Upper lobe of right lung (tissue), 1 donor: ENCODE measurements at places on chromosomes 7 and 10. TPM values are rescaled to one million over a fixed set of nuclear protein-coding genes. Genes with fewer than 3 reads are reported as not detected.

GRCh38 chr10:133559216-133559615 lies 6.2 kb downstream of the SYCE1 start:
- no peak for DNase-seq
- H3K27ac ChIP-seq = no peak overlapping the region
- H3K4me1 ChIP-seq = no peaks in the 10 kb centered on the region
- no peaks in the 10 kb centered on the region for H3K36me3 ChIP-seq

The PRLHR gene
- not detected for total RNA-seq

The CTBP2 gene
- 66.7 TPM for total RNA-seq

DNA sequence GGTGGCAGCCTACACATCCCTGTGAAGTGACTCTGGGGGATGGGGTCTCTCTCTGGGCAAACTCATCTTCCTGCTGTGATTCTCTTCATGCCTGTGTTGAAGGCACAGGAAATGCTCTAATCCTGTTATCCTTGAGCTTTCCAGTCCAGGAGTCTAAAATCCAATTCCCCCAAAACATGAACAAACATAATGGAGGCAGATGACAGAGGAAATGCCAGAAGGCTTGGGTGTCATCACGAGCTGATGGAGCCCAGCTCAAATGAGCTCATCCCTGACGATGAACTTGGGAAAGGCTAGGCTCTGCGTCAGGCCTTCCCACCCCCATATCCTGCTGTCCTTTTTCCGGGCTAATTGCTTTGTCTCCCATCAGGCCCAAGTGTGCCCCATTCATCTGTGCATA lies 165.9 kb upstream of the PODXL start:
- H3K27ac ChIP-seq = no peak overlapping the region
- H3K4me3 ChIP-seq = no peak overlapping the region
- no peaks in the 10 kb centered on the region for H3K4me1 ChIP-seq
- DNase-seq = no peak

GRCh38 chr10:83372646-83373045 lies 766.7 kb upstream of the GHITM start:
- H3K27ac ChIP-seq = no peak overlapping the region
- no peaks in the 10 kb centered on the region for H3K27me3 ChIP-seq
- no peaks in the 10 kb centered on the region for H3K36me3 ChIP-seq
- no peak for DNase-seq
- H3K4me1 ChIP-seq = no peaks in the 10 kb centered on the region
- H3K4me3 ChIP-seq = no peak overlapping the region

DNA sequence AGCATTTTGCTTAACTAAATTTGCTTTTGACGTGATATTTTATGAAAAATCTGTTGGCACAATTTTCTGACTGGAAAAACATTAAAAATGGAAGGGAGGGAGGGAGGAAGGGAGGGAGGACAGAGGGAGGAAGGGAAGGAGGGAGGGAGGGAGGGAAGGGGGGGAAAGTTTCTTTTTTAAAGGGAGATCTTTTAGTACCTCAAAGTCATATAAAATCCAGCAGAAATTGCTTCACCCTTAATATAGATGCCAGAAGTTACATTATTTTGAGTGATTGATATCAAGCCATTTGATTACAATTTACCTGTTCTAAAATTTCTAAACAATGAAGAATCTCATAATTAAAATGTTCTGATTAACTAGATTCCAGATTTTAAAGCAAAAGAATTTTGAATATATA lies 68.9 kb downstream of the CABCOCO1 start:
- H3K4me3 ChIP-seq = no peak overlapping the region
- H3K4me1 ChIP-seq = no peaks in the 10 kb centered on the region
- H3K27me3 ChIP-seq = no peaks in the 10 kb centered on the region
- no peak overlapping the region for H3K27ac ChIP-seq
- no peak for DNase-seq
- H3K36me3 ChIP-seq = no peaks in the 10 kb centered on the region

- H3K27ac ChIP-seq = peak overlapping the region; percentile 26
- peaks cover 14% of the 10 kb centered on the region for H3K4me1 ChIP-seq
- H3K4me3 ChIP-seq = no peak overlapping the region
- no peaks in the 10 kb centered on the region for H3K36me3 ChIP-seq
These were observed 27.3 kb upstream of the IFRD1 start for GRCh38 chr7:112422842-112423496.

The CDK13 gene
- 51.4 TPM for total RNA-seq

GRCh38 chr10:77195101-77195500 lies 442.5 kb downstream of the KCNMA1 start:
- DNase-seq = no peak
- no peak overlapping the region for H3K4me3 ChIP-seq
- H3K27ac ChIP-seq = no peak overlapping the region
- H3K27me3 ChIP-seq = peaks cover 3% of the 10 kb centered on the region
- no peaks in the 10 kb centered on the region for H3K36me3 ChIP-seq

DNA sequence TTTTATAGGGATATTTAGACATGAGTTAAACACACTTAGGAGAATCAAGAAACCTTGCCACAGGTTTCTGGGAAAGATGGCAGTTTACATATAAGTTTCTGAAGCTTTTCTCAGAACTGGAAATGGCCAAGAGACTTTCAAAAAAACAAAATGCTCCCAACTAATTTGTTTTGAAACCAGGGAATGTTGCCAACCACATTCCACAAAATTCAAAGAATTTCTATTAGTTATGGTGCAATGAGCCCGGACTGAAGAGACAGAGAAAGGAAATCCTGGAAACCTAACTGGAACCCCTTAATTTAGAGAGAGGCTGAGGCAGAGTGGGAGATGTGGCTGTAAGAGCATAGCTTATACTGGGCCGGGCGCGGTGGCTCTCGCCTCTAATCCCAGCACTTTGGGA lies 128.5 kb downstream of the PTEN start:
- H3K4me1 ChIP-seq = no peaks in the 10 kb centered on the region
- DNase-seq = no peak
- no peak overlapping the region for H3K4me3 ChIP-seq
- no peak overlapping the region for H3K27ac ChIP-seq
- no peaks in the 10 kb centered on the region for H3K36me3 ChIP-seq

- DNase-seq = no peak
- no peak overlapping the region for H3K27ac ChIP-seq
- H3K4me3 ChIP-seq = no peak overlapping the region
- H3K27me3 ChIP-seq = no peaks in the 10 kb centered on the region
- H3K36me3 ChIP-seq = no peaks in the 10 kb centered on the region
- no peaks in the 10 kb centered on the region for H3K4me1 ChIP-seq
These were observed 169.8 kb downstream of the SGMS1 start for GRCh38 chr10:50453940-50454339.

The FBXO24 gene
- total RNA-seq = 1.4 TPM

The ZNF467 gene
- 35.3 TPM for total RNA-seq

DNA sequence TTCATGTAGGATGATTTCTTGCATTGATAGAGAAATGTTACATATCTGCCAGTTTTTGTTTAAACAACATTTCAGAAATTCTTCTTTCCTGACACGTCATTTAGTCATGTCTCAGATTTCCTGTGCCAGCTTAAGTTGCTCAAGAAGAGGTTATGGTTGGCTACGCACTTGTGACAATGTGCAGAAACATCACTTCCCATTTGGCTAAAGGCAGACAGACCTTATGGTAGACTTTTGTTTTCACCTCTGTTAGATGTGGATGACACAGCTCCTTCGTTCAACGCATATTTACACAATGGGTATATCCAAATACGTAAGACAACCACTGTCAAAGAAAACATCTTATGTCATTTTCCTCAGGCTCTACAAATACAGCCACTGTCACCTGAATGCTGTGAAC lies 125.8 kb downstream of the DOCK4 start:
- no peaks in the 10 kb centered on the region for H3K27me3 ChIP-seq
- H3K4me1 ChIP-seq = peaks cover 39% of the 10 kb centered on the region
- no peaks in the 10 kb centered on the region for H3K36me3 ChIP-seq
- peak overlapping the region; percentile 8 for H3K4me3 ChIP-seq

DNA sequence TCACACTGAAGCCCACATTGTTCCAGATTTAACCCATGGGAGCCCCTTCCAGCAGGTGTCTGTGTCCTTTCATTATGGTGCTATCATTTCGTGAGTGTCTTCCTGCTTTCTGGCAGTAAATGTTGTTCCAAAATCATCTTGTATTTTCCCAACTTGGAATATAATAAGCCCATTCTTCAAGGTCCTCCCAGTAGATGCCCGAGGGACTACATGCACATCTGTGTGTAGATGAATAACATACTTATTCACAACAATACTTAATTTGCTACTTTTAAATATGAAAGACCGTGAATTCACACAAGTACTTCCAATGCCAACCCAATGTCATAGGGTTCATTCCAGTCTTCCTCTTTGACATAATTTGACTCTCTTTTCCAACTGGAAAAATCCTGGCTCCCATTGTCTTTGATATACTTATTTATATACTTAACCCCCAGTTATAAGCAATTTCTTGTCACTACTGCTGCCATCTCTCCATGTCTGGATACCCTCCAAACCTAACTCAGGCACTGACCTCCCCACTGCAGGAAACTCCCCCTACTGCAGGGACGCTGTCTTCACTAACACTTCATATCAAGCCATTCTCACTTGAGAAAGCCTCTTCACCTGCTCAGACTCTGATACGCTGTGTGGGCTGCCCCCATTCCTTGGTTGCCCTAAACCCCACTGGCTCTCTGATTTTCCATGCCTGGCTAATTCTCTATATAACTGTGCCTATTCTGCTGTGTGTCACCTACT lies 1119.2 kb downstream of the CNTNAP2 start:
- no peaks in the 10 kb centered on the region for H3K4me1 ChIP-seq
- H3K4me3 ChIP-seq = no peak overlapping the region
- DNase-seq = no peak
- H3K36me3 ChIP-seq = no peaks in the 10 kb centered on the region

- DNase-seq = no peak
- H3K4me3 ChIP-seq = no peak overlapping the region
- no peaks in the 10 kb centered on the region for H3K27me3 ChIP-seq
- no peak overlapping the region for H3K27ac ChIP-seq
- H3K36me3 ChIP-seq = no peaks in the 10 kb centered on the region
These were observed 51.2 kb upstream of the PALS2 start for GRCh38 chr7:24521917-24522623.

GRCh38 chr7:107441581-107442422 lies 28.1 kb upstream of the GPR22 start:
- no peaks in the 10 kb centered on the region for H3K27me3 ChIP-seq
- H3K4me1 ChIP-seq = no peaks in the 10 kb centered on the region
- no peak for DNase-seq
- no peaks in the 10 kb centered on the region for H3K36me3 ChIP-seq
- H3K27ac ChIP-seq = no peak overlapping the region
- H3K4me3 ChIP-seq = no peak overlapping the region

The RAPGEF5 gene
- 139 TPM for total RNA-seq

- H3K27ac ChIP-seq = no peak overlapping the region
- no peaks in the 10 kb centered on the region for H3K4me1 ChIP-seq
- no peak for DNase-seq
- no peaks in the 10 kb centered on the region for H3K27me3 ChIP-seq
- no peak overlapping the region for H3K4me3 ChIP-seq
These were observed 221.6 kb downstream of the TMEM178B start for GRCh38 chr7:141295367-141295895.

The FRA10AC1 gene
- 12.0 TPM for total RNA-seq

GRCh38 chr10:57897611-57898010 lies 370.1 kb downstream of the IPMK start:
- no peaks in the 10 kb centered on the region for H3K27me3 ChIP-seq
- no peak overlapping the region for H3K27ac ChIP-seq
- H3K36me3 ChIP-seq = no peaks in the 10 kb centered on the region
- no peak for DNase-seq

The AKR1C3 gene
- total RNA-seq = 63.6 TPM

DNA sequence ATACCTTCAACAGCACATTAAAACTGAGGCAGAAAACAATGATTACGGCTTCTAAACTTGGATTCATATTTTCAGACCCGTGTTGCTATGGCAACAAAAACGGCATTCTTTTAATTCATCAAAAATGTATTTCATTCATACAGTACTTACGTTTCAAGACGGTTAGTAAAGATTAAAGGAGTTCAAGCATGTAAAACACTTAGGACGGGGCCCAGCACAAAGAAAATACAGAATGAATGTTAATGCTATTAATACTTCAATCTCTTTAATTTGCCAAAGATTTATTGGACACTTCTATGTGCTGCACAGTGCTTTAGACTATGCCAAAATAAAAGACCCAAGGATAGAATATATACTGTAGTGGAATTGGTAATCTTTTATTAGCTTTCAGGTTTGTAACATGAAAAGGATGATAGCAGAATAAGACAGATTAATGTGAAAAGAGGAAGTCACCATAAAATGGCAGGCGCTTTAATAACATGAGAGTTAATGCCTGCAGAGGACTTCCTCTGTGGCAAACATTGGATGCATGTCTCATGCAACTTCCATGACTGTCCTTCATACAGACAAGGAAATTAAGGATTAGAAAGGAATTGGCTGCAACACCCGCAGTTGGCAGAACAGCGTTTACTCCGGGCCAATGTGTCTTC lies 201.6 kb upstream of the KLF6 start:
- no peaks in the 10 kb centered on the region for H3K4me1 ChIP-seq
- H3K36me3 ChIP-seq = no peaks in the 10 kb centered on the region
- H3K4me3 ChIP-seq = no peak overlapping the region
- no peak overlapping the region for H3K27ac ChIP-seq
- H3K27me3 ChIP-seq = no peaks in the 10 kb centered on the region

GRCh38 chr7:125033506-125033905 lies 103.9 kb upstream of the POT1 start:
- H3K27ac ChIP-seq = no peak overlapping the region
- DNase-seq = no peak
- no peak overlapping the region for H3K4me3 ChIP-seq
- no peaks in the 10 kb centered on the region for H3K4me1 ChIP-seq

The HGF gene
- 26.5 TPM for total RNA-seq

DNA sequence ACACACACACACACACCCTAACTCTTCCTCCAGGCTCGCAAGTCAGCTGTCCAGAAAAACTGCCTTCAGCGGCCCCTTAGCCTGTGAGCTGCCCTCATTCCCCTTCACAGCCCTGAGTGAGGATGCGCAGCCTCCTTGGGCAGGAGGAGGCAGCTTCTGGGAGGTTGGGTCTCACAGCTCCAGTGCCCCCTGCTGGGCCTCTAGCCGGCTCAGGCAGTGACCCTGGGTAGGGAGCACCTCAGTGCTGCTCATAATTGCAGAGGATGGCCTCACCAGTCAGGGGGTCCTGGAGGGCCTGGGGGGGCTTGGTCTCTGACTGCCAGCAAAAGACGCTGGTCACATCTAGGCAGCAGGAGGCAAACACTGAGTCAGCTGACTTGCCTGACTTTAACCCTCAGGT lies 43.7 kb downstream of the ZNF273 start:
- DNase-seq = peak; percentile 58
- H3K27ac ChIP-seq = no peak overlapping the region
- peaks cover 10% of the 10 kb centered on the region for H3K4me1 ChIP-seq
- no peak overlapping the region for H3K4me3 ChIP-seq
